ENCODE measurements at places on chromosomes 6 and 20.

GRCh38 chr20:63500151-63500901 lies 1.4 kb upstream of the EEF1A2 start:
- no peak for DNase-seq

DNA sequence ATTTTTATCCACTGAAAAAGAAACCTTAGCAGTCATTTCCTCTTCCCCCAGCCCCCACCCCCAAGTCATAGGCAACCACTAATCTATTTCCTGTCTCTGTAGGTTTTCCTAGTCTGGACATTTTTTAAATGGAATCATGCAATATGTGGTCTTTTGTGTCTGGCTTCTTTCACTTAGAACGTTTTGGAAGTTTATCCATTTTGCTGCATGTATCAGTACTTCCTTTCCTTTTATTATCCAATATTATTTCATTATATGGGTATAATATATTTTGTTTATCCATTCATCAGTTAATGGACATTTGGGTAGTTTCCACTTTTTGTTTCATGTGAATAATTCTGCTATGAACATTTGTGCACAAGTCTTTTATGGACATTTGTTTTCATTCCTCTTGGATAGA lies 99.3 kb upstream of the BMP5 start:
- DNase-seq, result no peak

DNA sequence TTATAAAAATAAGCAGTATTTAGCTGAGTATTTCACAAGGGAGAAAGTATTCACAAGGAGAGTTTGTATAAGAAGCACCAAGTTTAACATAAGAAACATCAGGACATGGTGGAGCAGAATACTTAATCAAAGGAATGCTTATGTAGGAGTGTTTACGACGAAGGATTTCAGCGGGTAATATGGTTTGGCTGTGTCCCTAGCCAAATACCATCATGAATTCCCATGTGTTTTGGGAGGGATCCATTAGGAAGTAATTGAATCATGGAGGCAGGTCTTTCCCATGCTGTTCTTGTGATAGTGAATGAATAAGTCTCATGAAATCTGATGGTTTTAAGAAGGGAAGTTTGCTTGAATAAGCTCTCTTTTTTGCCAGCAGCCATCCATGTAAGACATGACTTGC lies 1099.1 kb upstream of the ADGRB3 start:
- DNase-seq, result no peak

GRCh38 chr20:25090492-25091429 lies 8.8 kb upstream of the VSX1 start:
- DNase-seq, result no peak

- no peak for DNase-seq
Observed at GRCh38 chr20:19621072-19621471, 137.0 kb upstream of the RIN2 start.

- no peak for DNase-seq
Observed at GRCh38 chr6:111061508-111061907, 25.8 kb upstream of the SLC16A10 start.

GRCh38 chr6:16301511-16301910 lies 63.1 kb downstream of the GMPR start:
- DNase-seq, result no peak

- no peak for DNase-seq
Observed at GRCh38 chr6:118502169-118502568, 45.9 kb upstream of the PLN start.

DNA sequence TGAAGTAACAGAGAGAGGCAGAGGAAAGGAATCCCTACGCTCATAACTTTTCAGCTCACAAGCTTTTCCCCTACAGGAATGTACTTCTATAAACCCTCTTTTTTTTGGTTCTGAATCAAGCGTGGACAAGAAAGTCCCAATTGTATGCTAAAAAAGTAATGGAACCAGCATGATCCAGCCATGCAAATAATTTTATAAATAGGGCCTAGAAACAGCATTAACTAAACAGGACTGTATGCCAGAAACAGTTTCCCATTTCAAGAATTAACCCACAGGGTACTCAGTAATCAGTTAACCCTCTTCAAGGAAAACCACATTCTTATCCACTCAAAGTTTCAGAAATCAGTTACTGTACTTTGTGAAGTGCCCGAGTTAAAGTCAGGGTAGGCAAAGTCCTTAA lies 87.0 kb upstream of the HMGCLL1 start:
- no peak for DNase-seq

GRCh38 chr6:110814102-110815014 lies 911 bp downstream of the CDK19 start:
- DNase-seq, result peak; percentile 29

- DNase-seq, result no peak
Observed at GRCh38 chr6:63352069-63352543, 32.3 kb upstream of the LGSN start.

GRCh38 chr6:116954938-116955337 lies 77.9 kb downstream of the RFX6 start:
- DNase-seq, result no peak

DNA sequence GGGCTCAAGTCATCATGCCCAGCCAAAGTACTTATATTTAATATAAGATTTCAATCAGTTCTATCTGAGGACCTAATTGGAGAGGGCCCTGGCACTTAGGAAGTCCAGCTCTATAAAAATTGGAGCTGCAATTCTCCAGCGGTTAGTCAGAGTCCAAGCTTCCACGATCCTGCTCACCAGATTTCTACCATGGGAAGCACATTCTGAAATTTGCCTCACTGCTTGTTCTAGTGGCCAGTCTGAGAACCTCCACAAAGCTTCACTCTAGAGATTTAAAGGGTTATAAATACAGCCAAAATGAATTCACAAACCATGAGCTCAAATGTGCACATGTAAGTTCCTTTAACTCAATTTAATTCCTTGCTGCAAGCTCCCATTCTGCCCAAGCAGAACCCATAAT lies 33.5 kb downstream of the PNLDC1 start:
- DNase-seq, result no peak

- DNase-seq, result no peak
Observed at GRCh38 chr6:105109955-105110895, 69.6 kb downstream of the POPDC3 start.

- no peak for DNase-seq
Observed at GRCh38 chr20:45322952-45323383, 14.9 kb upstream of the MATN4 start.

GRCh38 chr20:60152792-60153191 lies 194.6 kb downstream of the CDH26 start:
- DNase-seq, result no peak

GRCh38 chr20:46206025-46206424 lies 87.9 kb downstream of the CD40 start:
- peak; percentile 31 for DNase-seq

- DNase-seq, result no peak
Observed at GRCh38 chr6:87702589-87702945, 534 bp upstream of the AKIRIN2 start.

GRCh38 chr6:16683641-16684194 lies 77.5 kb downstream of the ATXN1 start:
- no peak for DNase-seq

All from KG1 (cell line).